ENCODE measurements at places on chromosomes 5 and 9. TPM values are rescaled to one million over a fixed set of nuclear protein-coding genes. Genes with fewer than 3 reads are reported as not detected.
A peak's percentile ranks its signal among the peaks of the same experiment; 100 is the strongest.

The AP3S1 gene
- 57.1 TPM for total RNA-seq

The PCDHB7 gene
- total RNA-seq = not detected

DNA sequence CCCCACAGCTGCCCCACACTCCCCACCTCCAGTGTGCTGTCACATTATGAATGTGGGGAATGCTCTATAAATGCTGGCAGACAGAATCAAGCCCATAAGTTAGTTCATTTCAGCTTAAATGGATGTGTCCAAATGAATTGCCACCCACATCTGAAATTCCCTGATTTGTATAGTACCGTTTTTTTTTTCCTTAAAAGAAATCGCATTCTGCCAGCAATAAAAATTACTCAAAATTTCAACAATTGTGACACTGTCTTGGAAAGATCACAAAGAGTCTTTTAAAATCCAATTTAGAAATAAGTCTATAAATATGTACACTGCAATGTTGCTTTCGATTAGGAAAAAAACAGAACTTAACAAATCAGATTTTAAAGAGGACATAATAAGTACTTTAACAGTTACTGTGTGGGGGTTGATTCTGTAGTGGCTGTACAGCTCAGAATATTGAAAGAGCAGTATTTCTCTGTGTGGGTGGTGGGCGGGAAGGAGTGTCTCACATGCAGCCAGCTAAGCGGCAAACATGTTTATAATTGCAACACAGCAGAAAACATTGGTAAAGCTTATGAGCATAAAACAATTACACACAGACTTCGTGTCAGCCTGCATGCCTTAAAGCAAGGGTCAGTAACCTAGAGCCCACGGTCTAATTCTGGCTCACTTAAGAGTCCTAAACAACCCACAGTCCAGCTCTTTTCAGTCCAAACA is 24.9 kb upstream of the CSNK1G3 start:
- H3K4me1 ChIP-seq = no peaks in the 10 kb centered on the region
- no peak for DNase-seq
- H3K27me3 ChIP-seq = peaks cover 34% of the 10 kb centered on the region
- no peak overlapping the region for H3K27ac ChIP-seq
- no peaks in the 10 kb centered on the region for H3K36me3 ChIP-seq
- H3K4me3 ChIP-seq = no peak overlapping the region

DNA sequence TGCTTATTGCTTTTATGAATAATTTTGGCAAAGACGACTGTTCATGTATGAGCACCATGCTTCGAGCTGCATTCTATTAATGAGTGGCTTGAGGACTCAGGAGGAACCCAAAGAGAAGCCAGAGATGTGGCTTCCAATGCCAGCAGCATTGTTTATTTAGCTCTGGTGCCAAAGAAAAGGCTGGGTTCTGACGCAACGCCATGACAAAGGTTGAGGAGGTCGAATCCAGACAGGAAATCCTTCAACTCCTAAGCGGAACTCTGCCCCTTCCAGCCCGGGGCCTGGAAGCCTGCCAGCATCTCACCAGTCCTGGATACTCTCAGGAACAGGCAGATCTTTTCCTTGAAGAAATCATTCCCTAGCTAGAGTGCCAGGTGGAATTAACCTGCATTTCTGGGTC is 104.4 kb downstream of the ARHGAP26 start:
- no peak overlapping the region for H3K27ac ChIP-seq
- H3K4me3 ChIP-seq = no peak overlapping the region
- H3K4me1 ChIP-seq = peaks cover 2% of the 10 kb centered on the region
- no peak for DNase-seq
- no peaks in the 10 kb centered on the region for H3K36me3 ChIP-seq

- peaks cover 57% of the 10 kb centered on the region for H3K4me1 ChIP-seq
- H3K36me3 ChIP-seq = peaks cover 8% of the 10 kb centered on the region
- H3K27ac ChIP-seq = peak overlapping the region; percentile 76
- no peak overlapping the region for H3K4me3 ChIP-seq
- peak; percentile 79 for DNase-seq
Measured at GRCh38 chr5:142017832-142018427, 5.1 kb upstream of the GNPDA1 start.

- no peak overlapping the region for H3K27ac ChIP-seq
- H3K27me3 ChIP-seq = peaks cover 16% of the 10 kb centered on the region
- no peaks in the 10 kb centered on the region for H3K36me3 ChIP-seq
- DNase-seq = peak; percentile 47
Measured at GRCh38 chr5:141742866-141743851, 61.1 kb upstream of the ARAP3 start.

DNA sequence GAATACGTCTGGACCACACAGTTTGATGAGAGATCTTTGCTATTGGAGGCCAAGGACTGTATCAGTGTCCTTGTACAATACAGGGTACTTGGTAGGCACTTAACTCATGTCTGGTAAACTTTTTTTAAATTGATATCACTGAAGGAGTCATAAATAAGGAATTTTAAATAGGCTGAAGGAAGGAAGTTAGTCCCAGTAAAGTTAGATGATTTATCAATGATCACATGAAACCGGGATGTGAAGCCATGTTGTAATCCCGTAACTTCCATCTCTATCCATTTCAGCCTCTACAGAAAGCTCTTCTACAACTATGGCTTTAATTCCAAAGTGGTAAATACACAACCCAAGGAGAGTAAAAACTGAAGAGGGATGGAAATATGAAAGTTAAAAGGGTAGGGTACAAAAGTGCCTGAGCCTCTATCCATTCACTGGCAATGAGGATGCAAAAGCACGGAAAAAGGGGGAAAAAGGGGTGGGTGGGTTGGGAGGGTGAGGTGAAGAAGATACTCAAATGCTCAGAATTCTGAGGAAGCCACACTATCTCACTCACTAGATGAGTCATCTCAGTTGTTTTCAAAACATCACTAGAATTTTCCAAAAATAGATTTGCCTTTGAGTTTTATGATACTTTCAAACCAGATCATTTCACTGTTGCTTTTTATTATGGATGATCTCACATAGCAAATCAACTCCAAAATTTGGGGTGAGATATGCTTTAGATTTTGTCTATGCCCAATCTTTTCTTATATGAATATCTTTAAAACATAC is 1053.5 kb downstream of the NR2F1-AS1 start:
- H3K36me3 ChIP-seq = no peaks in the 10 kb centered on the region
- H3K27ac ChIP-seq = no peak overlapping the region
- H3K4me3 ChIP-seq = no peak overlapping the region
- H3K27me3 ChIP-seq = no peaks in the 10 kb centered on the region

- H3K4me1 ChIP-seq = no peaks in the 10 kb centered on the region
- H3K4me3 ChIP-seq = no peak overlapping the region
- H3K36me3 ChIP-seq = peaks cover 2% of the 10 kb centered on the region
- H3K27me3 ChIP-seq = no peaks in the 10 kb centered on the region
- no peak for DNase-seq
Measured at GRCh38 chr5:169909945-169910344, 70.3 kb downstream of the INSYN2B start.

DNA sequence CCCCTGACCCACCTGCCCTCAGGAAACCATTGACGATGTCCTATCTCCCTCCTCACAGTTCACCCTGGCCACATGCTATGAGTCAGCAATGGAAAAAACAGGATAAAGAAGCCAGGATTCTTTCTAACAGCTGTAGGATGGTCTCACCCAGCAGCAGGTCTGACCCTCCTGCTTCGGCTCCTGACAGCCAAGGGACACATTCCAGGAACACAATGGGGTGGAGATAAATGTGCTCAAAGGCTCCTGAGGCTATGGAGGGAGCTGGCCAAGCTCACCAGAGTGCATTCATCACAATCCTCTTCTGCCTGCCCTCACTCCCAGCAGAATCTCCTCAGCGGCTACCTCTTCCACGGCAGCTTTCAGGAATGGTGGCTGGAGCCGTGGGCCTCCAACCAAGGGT is 170.3 kb downstream of the PJA2 start:
- no peak for DNase-seq
- H3K27ac ChIP-seq = no peak overlapping the region

DNA sequence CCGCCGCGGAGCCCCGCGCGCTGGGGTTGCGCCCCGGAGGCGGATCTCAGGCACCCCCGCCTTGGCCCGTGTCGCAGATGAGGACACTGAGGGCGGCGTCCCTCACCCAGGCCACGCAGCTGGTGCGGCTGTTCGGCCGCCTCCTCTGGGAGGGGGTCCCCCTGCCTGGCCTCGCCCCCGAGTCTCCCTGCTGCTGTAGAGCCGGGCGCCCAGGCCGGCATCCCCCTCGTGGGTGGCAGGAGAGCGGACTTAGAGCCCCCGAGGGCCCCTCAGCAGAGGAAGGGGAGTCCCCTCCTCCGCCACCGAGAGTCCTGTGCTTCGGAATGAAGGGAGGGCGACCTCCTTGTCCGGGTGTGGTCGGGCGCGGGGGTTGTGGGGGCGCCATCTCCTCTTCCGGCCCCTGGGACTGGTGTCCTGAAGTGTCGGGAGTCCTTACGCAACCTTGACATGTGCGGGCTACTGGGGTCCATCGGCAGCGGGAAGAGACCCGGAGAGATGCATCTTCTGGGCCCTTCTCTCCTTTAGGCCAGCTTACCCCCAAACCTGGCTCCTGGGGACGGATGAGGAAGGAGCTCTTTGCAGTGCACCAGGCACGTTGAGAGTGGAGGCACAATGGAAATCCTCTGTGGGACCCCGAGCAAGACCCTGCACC is 11.7 kb upstream of the EXOSC2 start:
- DNase-seq = peak; percentile 45
- peak overlapping the region; percentile 69 for H3K4me3 ChIP-seq
- H3K4me1 ChIP-seq = peaks cover 6% of the 10 kb centered on the region
- H3K27me3 ChIP-seq = peaks cover 31% of the 10 kb centered on the region
- no peak overlapping the region for H3K27ac ChIP-seq
- no peaks in the 10 kb centered on the region for H3K36me3 ChIP-seq

DNA sequence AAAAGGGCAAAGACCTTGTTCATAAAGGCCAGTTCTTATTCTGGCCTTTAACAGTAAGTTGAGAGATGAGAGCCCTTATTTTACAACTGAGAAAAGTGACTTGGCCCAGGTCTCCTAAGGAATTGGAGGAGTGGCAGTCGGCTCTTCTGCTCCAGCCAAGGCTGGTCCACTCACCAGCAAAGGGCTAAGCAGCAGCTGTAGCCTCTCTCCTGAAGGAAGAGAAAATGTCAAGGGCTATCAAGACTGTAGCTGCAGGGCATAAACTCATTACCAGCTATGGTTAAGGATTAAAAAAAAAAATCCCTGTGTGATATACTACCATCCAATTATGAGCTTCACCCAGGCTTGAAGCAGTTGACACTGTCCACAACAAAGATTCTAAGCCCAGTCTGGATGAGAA is 138.6 kb upstream of the RAD23B start:
- peaks cover 9% of the 10 kb centered on the region for H3K27me3 ChIP-seq
- no peaks in the 10 kb centered on the region for H3K4me1 ChIP-seq
- no peak overlapping the region for H3K4me3 ChIP-seq

DNA sequence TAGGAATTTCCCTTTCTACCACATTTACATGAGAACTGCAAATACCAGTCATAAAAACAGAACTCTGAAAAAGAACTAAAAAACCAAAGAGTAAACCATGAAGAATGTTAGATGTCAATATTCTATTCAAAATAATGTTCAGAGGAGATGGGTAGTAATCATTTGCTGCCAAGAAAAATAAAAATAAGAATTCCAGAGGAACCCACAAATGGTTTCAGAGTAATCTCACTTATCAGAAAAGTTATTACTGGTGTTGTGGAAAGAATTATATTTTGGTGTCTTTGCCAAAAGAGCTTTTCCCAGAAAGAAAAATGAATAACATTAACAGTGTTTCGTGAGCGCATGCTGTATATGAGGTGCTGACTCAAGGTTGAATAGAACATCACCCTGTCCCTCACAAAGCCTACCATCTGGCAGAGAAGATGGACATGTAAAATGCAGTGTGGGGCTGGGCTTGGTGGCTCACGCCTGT is 35.6 kb downstream of the GPR21 start:
- peaks cover 3% of the 10 kb centered on the region for H3K4me1 ChIP-seq
- no peak overlapping the region for H3K4me3 ChIP-seq
- H3K27me3 ChIP-seq = no peaks in the 10 kb centered on the region

GRCh38 chr5:114822863-114823262 is 346.8 kb downstream of the TRIM36 start:
- no peak overlapping the region for H3K27ac ChIP-seq
- no peak for DNase-seq
- no peaks in the 10 kb centered on the region for H3K4me1 ChIP-seq
- H3K4me3 ChIP-seq = no peak overlapping the region

- DNase-seq = no peak
- H3K4me3 ChIP-seq = peak overlapping the region; percentile 40
- H3K27ac ChIP-seq = no peak overlapping the region
- H3K36me3 ChIP-seq = peaks cover 2% of the 10 kb centered on the region
- no peaks in the 10 kb centered on the region for H3K27me3 ChIP-seq
- peaks cover 19% of the 10 kb centered on the region for H3K4me1 ChIP-seq
Measured at GRCh38 chr9:137417161-137418021, 5.6 kb downstream of the EXD3 start.

DNA sequence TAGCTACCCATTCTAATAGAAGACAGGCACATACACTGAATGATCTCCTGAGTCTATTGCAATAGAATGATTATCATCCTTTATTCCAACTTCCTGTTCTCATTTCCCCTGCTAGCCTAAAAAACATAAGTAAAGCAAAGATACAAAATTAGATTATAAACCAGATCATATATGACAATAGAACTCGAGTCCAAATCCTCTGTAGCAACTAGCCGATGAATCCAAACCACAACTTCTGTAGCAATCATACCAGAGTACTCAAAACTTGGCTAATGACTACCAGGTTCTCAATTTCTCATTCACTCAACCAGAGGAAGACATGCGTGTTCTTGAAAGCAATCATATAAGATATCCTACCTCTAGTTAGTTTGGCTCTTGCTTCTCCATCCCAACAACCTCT is 622.1 kb downstream of the PSAT1 start:
- H3K27ac ChIP-seq = no peak overlapping the region
- H3K27me3 ChIP-seq = no peaks in the 10 kb centered on the region
- H3K4me3 ChIP-seq = no peak overlapping the region
- no peaks in the 10 kb centered on the region for H3K36me3 ChIP-seq
- DNase-seq = no peak
